ENCODE measurements at places on chromosomes 1 and 21.

GRCh38 chr1:59666106-59666505, 148.6 kb upstream of the HOOK1 start:
- DNase-seq, result no peak

DNA sequence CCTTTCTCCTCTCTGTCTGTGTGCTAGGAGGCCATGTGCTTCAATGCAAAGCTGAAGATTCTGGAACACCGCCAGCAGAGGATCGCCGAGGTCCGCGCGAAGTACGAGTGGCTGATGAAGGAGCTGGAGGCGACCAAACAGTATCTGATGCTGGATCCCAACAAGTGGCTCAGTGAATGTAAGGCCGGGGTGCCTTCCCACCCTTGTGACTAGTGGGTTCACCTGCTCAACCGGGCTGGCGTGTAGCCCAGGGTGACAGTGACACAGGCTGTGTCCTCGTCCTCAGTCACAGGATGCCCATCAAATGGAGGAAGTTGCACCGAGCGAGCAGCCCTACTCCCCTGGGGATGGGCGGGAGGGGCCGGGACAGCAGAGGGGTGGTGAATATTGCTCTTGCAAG, 544.1 kb downstream of the KIF26B start:
- DNase-seq, result no peak

- no peak for DNase-seq
Measured at GRCh38 chr1:190168116-190168892, 309.4 kb downstream of the BRINP3 start.

GRCh38 chr21:26617176-26617575, 44.1 kb upstream of the CYYR1 start:
- no peak for DNase-seq

GRCh38 chr1:63261736-63262458, 60.5 kb upstream of the FOXD3 start:
- DNase-seq, result no peak

GRCh38 chr1:157025856-157026255, 19.7 kb downstream of the ARHGEF11 start:
- no peak for DNase-seq

DNA sequence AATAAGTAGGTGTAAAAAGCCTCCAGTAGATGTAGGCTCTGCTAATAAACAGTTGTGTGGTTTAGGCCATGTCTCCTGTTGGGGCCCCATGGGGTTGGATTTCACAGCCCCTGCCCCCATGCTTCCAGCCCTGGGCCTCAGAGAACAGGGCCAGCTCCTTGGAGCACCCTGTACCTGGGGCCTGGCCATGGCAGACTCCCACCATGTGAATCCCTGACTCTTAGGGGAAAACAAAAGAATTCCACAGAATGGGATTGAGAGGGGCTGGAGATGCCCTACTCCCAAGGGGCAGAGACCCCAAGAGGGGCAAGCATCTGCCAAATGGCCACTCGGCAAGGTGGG, 11.5 kb downstream of the LRP8 start:
- no peak for DNase-seq

DNA sequence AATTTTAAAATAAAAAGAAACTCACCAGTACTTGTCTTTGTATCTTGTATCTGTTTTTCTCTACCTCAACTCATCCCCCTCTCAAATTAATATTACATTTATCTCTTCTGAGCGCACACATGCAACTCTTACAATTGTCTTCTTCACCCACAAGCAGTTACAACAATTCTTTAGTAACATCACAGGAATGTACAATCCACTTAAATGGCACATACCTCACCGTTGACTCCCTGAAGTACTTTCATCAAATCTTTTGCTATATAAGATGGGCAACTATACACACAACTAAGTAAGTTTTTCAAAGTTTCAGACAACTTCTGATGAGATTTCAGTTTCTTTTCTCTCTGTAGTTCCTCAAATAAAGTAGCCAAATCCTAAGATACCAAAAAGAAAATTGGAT, 28.3 kb downstream of the HEATR1 start:
- no peak for DNase-seq

DNA sequence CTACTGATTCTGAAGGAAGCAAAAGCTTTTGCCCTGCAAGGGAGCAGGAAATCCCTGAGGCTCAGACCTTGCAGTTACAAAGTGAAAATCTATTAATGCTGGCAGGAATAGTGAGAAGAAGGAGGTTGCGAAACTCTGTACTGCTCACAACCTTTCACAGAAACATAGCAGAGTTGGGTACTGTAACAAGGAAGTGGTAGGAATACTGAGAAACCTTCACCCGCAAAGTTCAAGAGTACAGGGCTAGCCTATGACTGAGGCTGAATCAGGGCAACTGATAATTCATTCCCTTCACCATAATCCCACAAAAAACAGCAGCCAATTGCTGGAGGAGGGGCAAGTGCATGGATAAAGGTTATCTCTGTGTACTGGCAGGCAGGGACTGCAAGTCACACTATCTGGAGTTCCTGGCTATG, 23.9 kb upstream of the KCTD3 start:
- no peak for DNase-seq

- no peak for DNase-seq
Measured at GRCh38 chr1:64940025-64940424, 26.3 kb downstream of the JAK1 start.

DNA sequence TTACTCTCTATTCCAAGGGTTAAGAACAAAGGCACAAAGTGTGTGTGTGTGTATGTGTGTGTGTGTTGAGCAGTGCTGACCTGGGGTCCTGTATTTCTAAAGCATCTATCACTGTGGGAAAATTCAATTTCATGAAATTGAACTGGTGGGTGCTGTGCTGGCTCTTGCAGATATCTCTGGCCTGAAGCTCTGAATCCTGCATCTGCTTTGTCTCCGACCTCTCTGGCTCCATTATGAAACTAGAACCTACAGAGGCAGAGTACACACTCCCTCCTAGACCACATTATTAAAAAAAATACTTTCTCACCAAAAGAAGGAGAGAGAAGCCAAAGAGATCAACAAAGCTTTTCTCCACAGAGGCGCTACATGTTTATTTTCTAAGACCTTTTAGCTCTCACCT, 88.4 kb upstream of the PDE4B start:
- DNase-seq, result no peak

DNA sequence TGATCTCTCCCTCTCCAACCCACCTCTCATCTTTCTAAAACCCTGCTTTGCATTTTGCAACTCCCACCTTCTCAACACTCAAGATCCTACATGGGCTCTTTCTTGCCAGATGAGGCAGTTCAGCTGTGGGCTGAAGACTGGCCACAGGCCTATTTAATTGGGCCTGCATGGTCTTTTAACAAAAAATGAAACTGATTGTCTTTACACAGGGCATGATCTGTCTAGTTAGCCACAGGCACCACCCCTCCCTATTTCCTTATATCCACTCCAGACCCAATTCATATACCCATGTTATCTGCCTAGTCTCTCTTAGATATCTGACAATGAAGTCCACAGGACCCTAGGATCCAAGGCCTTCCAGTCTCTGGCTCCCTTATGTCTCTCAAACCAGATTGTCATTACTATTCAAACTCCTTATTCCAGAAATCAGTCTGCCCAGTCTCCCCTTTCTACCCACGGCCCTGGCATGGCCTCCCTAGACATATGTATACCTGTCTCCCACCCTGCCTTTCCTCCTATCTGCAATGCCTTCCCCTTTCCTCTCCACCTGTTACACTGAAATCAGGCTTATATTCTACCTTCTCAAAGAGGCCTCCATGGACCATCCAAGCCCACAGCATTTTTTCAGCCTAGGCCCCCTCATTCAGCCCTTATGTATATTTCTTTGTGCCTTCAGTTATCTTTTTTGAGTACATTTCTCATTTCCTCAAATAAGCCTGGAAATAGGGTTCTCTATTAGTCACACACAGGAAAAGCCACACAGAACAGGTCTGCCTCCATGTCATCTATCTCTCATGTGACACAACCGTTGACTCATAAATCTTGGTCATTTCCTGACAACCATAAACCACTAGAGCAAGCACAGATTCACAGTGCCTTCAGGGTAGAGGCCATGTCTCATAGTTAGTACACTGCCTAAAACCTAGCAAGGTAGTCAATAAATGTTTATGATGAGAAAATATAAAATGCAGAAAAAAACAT, 39.0 kb downstream of the LPAR3 start:
- DNase-seq, result peak; percentile 60

DNA sequence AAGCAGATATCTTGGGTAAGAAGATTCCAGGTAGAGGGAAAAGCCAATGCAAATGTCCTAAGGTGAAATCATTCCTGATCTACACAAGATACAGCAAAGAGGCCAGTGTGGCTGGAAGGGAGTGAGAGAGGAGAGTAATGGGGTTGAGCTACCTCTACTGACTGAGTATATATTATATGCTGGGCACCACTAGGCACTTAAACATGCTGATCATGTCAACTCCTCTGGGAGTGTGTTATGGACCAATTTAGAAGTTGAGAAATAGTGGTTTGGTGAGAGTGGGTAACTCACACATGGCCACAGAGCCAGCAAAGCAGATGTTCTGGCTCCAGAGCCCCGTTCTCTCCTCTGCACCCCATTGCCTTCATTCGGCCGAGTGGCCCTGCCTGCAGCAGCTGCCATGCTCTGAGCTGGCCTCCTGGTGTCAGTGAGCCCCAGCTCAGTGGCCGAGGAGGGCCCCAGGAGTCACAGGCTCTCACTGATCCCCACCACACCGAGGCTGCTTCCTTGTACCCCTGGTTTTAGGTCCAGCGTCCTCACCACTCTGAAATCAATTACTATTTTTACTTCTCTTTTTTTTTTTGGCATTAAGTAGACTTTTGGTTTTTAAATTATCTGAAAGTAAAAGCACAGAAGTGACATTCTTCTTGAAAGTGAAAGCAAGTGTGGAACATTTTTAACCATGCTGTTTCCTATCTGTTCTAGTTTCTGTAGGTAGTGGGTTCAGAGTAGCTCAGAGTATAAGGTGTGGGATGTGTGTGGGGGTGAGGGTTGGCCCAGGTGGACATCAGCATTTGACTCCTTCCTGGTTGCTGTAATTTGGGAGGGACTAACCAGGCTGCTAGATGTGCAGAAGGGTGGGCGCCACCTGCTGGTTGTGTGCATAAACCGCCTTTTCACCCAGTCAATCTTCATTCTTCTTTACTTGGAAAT, 45.8 kb upstream of the CRNN start:
- DNase-seq, result peak; percentile 57

DNA sequence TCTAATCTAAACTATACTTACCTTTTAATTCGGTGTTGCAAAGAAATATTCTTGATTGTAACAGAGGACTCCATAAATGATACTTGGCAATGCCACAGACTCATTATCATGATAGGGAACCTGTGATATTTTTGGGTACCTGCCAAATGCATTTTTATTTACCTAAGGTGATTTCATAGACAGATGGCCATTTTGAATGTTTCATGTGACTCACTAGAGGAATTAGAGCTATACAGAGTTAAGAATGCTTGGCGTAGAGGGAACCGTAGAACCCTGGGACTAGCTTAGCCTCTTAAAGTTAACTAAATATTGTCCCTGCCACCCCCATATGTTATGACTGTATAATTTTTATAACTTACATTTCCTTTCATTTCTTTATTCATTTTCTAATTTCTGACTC, 136.1 kb downstream of the DISP1 start:
- no peak for DNase-seq

- no peak for DNase-seq
Measured at GRCh38 chr1:29451368-29451892, 215.1 kb downstream of the PTPRU start.

- no peak for DNase-seq
Measured at GRCh38 chr1:220170836-220171526, 77.0 kb downstream of the IARS2 start.

DNA sequence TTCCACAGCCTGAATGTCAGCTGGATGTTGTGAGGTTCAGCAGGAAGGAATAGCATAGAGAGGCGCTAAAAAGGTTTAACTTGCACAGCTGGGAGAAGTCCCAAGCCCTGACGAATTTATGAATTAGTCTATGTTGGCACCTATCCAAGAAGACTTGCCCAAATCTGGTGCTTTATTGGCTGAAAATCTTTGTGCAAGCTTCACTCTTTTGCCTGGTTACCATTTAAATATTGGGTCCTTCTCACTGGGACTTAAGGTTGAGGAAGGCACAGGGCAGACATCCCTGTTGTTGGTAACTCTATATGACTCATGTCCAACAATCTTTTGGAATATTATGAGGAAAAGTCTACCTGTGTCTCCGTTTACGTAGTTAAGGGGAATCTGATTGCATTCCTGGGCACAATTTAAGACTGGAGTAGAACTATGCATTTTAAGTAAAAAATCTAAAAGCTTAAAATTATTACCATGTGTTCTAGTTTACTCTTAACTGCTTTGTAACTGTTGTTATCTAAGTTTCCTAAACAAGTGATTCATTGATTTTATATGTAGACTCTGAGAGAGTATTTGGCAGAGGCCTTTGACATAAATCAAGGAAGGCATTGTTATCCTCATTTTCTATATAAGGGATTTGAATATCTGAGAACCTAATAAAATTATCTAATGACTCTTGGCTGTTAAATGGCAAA, 181.7 kb upstream of the DPYD start:
- no peak for DNase-seq

GRCh38 chr1:228107636-228108035, 1.5 kb downstream of the MRPL55 start:
- no peak for DNase-seq

DNA sequence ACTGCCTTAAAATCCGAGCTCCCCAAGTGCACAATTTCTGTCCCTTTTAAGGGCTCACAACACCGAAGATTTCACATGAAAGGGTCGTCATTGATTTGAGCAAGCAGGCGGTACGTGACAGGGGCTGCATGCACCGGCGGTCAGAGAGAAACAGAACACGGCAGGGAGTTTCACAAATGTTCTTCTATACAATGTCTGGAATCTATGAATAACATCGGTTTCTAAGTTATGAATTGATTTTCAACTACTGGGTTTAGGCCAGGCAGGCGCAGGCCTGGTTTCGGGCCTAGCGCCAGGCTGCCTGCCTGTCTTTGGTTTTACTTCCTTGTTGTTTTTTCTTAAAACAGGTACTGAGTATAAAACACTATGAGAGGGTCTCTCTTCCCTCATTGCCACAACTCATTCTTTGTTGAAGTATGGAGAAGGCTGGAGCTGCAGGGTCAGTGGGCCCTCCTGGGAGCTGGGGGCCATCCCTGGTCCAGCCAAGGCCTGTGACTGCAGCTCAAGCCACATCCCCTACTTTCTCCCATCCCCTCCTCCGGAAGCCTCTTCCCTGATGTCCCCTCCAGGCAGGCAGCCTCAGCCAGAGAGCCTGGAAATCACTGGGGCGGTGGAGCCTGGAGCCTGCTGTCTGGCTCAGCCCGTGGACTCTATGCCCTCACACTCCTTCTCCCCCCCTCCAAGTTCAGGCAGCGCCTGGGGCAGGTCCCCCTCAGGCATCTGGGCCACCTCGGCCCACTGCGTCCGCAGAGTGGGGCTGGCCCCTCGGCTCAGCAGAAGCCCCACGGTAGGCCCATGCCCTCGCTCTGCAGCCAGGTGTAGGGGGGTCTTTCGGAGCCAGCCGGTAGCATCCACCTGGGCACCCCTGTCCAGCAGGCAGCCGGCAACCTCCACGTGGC, 2.4 kb downstream of the ANKRD65 start:
- no peak for DNase-seq

DNA sequence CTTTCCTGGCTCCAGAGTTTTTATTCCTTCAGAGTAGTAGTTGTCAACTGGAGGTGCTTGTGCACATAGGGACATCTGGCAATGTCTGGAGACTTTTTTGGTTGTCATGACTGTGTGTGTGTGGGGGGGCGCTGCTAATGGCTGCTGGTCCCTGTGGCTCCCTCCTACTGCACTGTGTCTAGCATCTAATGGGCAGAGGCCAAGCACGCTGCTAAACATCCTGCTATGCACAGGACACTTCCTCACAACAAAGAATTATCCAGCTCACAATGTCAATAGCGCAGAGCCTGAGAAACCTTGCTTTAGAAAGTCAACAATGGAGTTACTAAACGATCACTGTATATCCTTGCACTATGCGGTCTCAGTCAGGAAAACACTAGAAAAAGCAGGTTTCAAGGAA, 19.7 kb upstream of the HMGB4 start:
- DNase-seq, result no peak

GRCh38 chr1:51272916-51273315, 36.8 kb downstream of the RNF11 start:
- no peak for DNase-seq

All from SW 1271 (cell line).